HEK293T (cell line): ENCODE measurements at places on chromosomes 12 and 14.

GRCh38 chr14:49895480-49895879 lies 2.6 kb downstream of the ARF6 start:
- DNase-seq: no peak

- DNase-seq: no peak
Observed at GRCh38 chr14:55372825-55373224, 38.8 kb downstream of the ATG14 start.

- no peak for DNase-seq
Observed at GRCh38 chr14:22159099-22159498, 429.9 kb downstream of the DAD1 start.

DNA sequence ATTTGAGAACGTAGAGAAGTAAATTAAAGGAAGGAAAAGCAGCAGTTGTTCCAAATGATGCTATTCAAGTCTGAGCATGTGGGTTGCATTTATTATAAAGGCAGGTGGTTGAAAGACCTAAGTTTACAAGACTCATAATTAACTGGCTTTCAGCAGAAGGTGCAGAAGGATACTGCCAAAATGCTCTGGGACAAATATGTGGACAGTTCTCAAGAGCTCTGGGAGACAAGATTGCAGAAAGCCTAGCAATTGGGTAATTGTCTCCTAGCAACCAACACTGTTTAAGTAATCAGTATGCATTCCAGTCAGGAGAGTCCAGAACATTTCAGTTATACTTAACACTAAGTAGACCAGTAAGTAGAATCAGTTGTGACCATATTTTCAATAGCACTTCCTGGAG lies 131.5 kb downstream of the GPR135 start:
- no peak for DNase-seq

DNA sequence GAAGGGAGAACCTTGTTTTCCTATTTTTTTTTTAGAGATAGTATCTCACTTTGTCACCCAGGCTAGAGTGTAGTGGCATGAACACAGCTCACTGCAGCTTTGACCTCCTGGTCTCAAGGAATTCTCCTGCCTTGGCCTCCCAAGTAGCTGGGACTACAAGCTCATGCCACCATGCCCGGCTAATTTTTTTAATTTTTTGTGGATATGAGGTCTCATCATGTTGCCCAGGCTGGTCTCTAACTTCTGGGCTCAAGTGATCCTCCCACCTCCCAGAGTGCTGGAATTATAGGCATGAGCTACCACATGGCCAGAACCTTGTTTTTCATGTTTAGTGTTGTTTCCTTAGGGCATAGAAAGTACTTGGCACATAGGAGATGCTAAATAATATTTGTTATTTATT lies 13.5 kb downstream of the MANSC1 start:
- DNase-seq: no peak

- DNase-seq: no peak
Observed at GRCh38 chr12:52444647-52445595, 7.0 kb downstream of the KRT6B start.

DNA sequence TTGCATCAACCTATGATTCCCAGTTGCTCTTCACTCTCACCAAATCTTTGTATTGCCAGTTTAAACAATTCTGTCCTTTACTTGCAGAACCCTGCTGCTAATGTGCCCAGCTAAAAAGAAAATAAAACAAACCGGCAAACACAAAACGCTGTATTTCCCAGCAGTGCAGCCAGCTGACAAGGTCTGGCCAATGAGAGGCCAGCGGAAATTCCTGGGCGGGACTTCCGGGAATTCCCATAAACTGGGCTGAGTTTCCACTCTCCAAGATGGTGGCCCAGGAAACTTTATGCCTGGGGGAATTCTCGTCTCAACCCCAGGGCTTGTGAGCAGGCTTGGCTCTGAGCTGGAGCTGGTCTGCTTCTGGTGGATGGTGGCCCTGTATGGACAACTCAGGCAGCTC lies 807.3 kb upstream of the TMEM132C start:
- DNase-seq: peak; percentile 9

DNA sequence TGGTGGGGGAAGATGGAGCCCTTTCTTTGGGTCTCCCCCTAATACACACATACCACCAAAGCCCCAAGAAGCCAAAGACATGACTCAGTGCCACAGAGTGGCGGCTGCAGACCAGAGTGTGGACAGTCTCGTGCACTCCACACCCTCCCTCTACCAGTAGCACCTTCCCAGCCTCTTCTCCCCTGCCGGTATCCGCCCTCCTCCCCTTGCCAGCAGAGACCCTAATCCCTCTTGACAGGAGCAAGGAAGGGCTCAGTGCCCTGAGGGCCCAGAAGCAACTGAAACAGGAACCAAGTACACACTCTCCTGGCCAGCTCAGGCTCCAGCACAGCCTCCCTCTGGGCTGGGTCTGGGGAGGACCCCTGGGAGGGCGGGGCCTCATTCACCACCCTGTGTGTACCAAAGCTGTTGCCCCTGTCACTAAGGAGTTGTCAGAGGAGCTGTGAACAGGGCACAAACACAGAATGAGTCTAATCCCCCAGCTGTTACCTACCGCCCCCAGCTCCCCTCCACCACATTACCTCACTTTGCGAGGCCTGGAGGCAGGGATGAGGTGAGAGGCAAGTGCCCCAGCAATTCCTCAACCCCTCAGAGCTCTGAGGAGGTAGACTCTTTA lies 8.2 kb downstream of the SPRYD3 start:
- DNase-seq: no peak

GRCh38 chr12:104003596-104003995 lies 37.9 kb downstream of the TDG start:
- DNase-seq: no peak

- DNase-seq: no peak
Observed at GRCh38 chr12:92185052-92185451, 39.4 kb upstream of the BTG1 start.

GRCh38 chr14:32512813-32513212 lies 183.7 kb downstream of the AKAP6 start:
- DNase-seq: no peak

DNA sequence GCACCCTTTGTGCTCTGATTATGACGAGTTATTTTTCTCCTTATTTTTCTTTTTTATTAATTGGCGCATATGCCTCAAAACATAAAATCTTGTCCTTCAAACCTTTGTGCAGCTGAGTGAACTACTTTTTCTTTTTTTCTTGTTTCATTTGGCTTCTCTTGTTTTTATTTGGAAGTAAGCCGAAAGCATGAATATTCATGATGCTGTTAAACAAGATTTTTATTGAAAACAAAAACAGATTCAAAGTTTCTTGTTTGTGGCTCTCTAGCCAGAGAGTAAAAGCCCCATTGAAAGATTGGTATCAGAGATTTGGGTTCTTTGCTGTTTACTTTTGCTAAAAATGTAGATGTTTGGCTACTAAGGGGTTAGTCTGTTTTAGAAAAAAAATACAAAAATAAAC lies 183.8 kb downstream of the TMEM132C start:
- DNase-seq: no peak

GRCh38 chr12:40261937-40262336 lies 37.1 kb downstream of the LRRK2 start:
- no peak for DNase-seq

GRCh38 chr14:35245051-35245450 lies 47.1 kb upstream of the PSMA6 start:
- no peak for DNase-seq

DNA sequence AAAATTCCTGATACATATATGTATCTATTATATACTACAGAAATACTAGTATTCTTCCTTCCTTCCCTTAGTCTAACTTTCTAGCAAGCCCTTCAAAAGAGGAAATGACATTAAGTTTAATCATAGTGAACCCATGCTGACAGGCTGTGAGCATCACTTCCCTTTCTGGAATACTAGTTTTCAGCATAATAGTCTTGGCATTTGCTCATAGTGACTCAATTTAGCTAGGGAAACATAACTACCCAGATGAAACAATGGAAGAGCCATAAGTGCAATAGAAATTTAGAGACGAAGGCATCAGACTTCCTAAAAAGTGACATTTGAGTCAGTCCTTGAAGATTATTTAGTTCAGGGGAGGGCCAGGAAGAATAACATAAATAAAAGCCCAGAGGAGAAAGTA lies 184.5 kb upstream of the CRY1 start:
- no peak for DNase-seq

- DNase-seq: peak; percentile 82
Observed at GRCh38 chr14:104976198-104977007, 1.8 kb downstream of the AHNAK2 start.

- no peak for DNase-seq
Observed at GRCh38 chr14:75454963-75455546, 27.2 kb downstream of the JDP2 start.

DNA sequence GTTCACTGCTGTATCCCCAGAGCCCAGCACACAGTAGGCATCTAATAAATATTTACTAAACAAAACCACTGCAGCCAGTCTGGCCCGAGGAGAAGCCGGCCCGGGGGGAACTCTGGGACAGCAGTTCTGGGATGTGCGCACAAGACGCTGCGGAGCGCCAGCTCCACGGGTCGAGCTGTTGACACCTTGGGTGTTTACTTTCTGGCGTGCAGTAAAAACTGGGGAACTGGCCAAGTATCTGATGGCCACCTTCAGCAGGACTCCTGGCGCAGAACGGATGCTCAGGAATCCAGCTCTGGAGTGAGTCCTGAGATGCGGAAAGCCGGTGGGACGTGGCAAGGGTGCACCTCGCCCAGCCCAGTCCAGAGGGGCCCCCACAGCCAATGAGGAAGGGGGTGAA lies 65.6 kb downstream of the NCOR2 start:
- DNase-seq: no peak

DNA sequence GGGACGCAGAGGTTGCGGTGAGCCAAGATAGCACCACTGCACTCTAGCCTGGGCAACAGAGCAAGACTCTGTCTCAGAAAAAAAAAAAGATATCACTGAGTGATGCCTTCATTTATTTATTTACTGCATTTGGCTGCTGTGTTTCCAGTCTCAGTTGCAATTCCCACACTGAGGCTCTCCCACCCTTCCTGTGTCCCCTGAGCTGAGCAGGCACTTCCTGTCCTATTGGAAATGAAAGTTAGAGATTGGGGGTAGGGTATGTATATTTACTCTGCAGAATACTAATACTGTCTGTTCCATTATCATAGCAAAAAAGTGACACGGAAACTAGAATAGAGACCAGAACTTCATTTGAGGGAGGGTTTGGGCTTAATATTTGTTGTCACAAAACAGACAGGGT lies 1.6 kb upstream of the RBMS2 start:
- DNase-seq: no peak

DNA sequence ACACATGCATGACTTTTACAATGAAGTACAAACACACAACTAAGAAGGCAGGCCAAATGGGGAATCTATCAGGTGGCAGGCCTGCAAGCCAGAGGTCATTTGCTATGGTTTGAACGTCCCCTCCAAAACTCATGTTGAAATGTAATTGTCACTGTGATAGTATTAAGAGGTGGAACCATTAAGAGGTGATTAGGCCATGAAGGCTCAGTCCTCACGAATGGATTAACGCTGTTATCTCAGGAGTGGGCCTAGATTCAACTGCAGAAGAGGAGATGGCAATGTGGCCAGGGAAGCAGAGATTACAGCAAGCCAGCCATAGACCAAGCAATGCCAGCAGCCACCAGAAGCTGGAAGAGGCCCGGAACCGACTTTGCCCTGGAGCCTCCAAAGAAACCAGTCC lies 13.5 kb upstream of the ACTR6 start:
- no peak for DNase-seq
